Endodermal cell (in vitro differentiated cells): ENCODE measurements at places on chromosomes 5 and 9.

DNA sequence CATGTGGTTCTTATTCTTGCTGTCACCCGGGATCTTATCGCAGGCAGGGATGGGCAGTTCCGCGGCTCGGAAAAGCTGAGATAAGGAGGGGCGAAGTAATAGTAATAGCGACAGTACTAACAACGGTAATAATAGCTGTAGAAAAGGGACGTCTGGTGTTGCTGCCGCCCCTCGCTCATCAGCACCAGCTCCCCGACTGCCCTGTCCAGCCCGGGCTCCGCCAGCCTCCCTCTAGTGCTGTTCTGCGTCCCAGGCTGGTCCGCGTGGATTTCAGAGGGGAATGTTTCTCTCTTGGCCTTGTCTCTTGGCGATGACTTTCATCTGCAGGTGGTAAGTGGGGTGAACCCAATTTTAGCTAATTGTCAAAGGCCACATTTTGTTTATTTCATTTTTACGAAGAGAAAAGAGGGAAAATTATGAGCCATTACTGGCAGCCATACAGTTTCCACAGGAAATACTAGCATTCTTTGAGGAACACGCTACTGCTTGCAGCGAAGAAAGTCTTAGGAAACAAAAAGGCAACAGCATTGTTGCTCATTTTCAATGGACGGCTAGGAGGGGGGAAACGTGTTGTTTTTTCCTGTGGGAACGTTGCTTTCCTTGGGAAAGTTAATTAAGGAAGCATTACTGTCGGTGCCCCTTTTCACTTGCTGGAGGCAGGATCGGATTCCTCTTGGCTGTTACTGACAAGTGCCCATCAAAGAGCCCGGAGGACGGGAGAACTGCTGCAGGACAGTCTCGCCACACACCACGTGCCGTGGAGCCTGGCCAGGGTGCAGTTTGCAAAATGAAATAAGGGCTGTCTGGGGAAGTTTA lies 762 bp downstream of the SNCAIP start:
- DNase-seq, result peak; percentile 58

- peak; percentile 79 for DNase-seq
Measured at GRCh38 chr5:40680741-40681362, 1.1 kb downstream of the PTGER4 start.

- peak; percentile 95 for DNase-seq
Measured at GRCh38 chr9:122122903-122123632, 30.0 kb upstream of the TTLL11 start.

GRCh38 chr5:111147502-111147901 lies 55.4 kb downstream of the WDR36 start:
- DNase-seq, result no peak

DNA sequence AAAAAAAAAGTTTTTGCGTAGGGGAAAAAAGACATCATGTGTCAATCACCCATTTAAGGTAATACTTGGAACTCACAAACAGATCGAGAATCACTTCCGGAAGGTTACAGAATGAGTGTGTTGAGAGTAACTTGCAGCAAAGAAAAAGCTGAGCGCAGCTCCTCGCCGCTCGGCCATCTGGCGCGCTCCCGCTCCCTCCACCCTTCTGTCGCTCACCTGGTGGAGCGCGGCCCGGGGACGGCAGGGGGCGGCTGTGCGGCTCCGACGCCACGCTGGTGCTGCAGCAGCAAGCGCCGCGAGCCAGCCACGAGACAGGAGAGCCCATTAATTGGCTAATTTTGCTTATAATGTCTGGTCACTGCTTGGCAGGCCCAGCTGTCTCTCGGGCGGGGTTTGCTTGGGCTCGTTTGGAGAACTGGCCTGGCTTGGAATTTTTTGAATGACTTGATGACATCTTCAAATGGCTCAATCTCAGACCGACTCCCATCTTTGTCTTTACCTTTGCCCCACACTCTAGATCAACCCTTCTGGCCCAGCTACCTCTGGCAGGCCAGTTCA lies 601.8 kb downstream of the CCDC171 start:
- DNase-seq, result peak; percentile 93

- DNase-seq, result no peak
Measured at GRCh38 chr5:96076451-96076850, 114.8 kb upstream of the ELL2 start.

DNA sequence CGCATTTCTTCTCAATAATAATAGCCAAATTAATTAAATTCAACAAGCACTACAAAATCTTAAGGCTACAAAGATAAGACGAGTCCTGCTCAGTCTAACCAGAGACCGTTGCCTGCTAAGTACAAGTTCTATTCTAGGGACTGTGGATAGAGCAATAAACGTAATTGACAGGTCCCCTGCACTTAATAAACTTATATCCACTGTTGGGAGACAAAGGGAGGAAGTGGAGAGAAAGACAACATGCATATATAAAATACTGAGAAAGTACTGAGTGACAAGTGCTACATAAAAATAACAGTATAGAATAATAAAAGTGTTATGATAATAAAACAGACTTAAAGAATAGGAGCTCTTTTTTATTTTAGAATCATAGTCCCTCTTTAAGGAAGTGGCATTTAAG lies 158.1 kb downstream of the MLLT3 start:
- no peak for DNase-seq

GRCh38 chr9:18507151-18507550 lies 33.2 kb downstream of the ADAMTSL1 start:
- no peak for DNase-seq

GRCh38 chr9:135880438-135880837 lies 26.9 kb downstream of the CAMSAP1 start:
- no peak for DNase-seq

DNA sequence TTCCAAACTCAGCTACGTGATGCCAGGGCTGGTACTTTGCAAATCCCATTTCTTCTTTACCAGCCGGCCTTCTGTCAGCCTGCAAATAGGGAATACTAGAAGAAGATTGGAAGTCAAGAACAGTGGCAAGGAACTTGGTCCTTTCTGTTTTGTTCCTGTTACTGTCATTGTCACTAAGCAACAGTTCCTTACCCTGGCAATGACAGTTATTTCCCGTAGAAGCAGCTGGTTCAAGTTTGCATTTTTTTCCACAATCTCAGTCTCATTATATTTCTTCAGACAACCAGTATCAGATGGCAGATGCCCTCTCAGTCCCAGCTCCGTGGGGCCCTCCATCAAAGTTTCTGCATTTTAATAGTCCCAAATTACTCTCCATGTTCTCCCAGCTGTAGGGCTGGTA lies 9.1 kb upstream of the C1QTNF2 start:
- DNase-seq, result no peak

DNA sequence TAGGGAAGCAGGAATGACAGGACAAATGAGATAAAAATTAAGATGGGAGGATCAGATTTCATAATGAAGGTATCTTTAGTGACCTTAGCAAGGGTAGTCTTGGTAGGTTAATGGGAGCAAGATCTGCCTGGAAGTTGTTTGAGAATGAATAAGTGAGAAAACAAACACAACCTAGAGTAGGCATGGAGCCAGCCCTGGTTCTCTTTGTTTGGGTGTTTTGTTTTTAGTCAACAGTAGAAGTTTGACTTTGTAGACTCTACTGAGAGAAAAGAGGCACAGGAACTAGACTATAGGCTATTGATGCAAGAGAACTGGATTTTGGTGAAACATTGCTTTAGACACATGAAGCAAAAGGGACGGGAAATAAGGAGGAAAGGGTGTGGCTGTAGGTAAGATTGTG lies 40.3 kb downstream of the KCNN2 start:
- DNase-seq, result no peak

- DNase-seq, result no peak
Measured at GRCh38 chr9:98767196-98767595, 29.2 kb downstream of the ANKS6 start.

- DNase-seq, result no peak
Measured at GRCh38 chr5:30960036-30960435, 233.4 kb upstream of the CDH6 start.

DNA sequence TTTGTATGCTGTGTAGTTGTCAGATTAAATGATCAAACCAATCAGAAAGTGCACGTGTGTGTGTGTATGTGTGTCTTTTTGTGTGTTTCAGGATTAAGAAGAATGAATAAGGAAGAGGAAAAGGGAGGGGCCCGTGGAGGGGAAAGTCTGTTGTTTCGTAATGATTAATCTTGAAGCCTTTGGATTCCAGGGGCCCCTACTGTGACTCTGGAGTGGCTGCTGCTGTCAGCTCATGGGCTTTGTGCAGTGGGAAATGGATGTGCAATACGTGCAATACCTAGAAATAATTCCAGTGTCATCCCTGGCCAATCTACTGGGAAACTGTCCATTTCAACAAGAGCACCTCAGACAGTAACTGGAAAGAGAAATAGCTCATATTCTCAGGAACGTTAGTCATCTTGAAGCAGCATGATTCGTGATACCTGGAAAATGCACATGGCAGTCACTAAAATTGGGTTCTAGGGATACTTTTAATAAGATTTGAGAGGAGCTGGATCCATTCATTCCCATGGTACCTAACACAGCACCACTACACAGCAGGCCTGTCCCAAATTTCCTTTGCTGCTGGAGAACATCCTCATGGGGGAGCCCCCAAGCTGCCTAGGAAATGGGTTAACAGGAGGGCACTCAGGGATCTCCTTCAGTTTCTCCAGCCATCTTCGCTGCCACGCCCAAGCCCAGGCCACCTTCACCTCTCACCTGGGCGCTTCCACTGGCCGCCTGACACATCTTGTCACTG lies 186.3 kb downstream of the NR3C1 start:
- DNase-seq, result no peak

DNA sequence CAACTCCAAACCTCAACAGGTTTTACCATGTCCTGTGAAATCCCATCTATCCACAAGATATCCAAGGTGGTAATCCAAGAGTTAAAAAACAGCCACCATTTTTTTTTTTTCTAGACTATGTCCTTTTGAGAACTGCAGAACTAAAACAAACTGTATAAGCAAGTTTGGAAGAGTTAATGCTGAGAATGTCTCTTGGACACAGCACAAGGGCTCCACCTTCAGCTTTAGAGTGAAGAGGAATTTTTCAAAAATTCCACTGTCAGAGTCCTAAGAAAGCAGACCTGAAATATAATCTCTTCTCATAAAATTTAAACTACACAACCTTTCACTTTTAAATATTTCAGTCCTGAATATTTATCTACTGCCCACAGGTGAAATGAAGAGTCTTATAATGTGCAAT lies 167.8 kb upstream of the CCNG1 start:
- no peak for DNase-seq

GRCh38 chr5:147701468-147701867 lies 81.1 kb downstream of the JAKMIP2 start:
- no peak for DNase-seq

- DNase-seq, result no peak
Measured at GRCh38 chr5:56699538-56699937, 115.8 kb upstream of the MAP3K1 start.

- DNase-seq, result no peak
Measured at GRCh38 chr5:83255268-83255667, 177.9 kb downstream of the XRCC4 start.

- DNase-seq, result no peak
Measured at GRCh38 chr5:72878854-72879253, 62.4 kb downstream of the TNPO1 start.

DNA sequence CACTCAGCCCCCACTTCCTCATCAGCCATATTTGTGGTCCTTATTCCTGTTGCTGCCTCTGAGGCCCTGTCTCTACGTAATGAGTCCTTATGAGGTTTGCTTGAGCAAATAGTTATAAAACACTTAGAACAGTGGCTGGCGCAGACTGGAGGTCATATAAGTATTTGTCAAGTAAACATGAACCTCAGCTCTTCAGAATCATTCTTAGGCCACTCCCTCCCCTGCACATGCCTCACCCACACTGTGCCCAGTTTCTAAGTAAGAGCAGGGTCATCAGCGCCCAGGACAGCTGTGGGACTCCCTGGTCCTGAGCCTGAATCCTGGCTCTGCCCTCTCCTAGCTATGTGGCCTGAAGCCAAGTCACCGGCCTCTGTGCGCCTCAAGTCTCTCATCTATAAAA lies 4.0 kb downstream of the ST6GALNAC4 start:
- no peak for DNase-seq

GRCh38 chr5:174413567-174414314 lies 310.6 kb upstream of the MSX2 start:
- DNase-seq, result no peak

DNA sequence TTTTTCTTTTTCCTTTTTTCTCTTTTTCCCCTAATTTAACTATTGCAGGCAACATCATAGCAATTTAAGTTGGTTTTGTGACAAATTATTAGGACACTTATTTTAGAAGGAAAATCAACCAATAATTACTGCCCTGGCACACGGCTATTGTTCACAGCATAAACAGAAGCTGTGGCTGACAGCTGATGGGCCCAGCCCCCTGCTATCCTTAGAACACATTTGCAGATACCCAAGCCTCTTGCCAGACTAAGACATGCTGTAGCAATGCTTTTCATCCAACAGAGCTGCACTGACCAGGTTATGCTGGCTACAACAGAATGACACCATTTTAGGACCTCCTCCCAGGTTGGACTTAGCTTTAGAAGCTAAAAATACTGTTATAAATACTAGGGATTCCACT lies 852.7 kb upstream of the DMAC1 start:
- no peak for DNase-seq

- DNase-seq, result peak; percentile 72
Measured at GRCh38 chr5:176744584-176744965, 65.8 kb upstream of the UNC5A start.
